SJCRH30 (cell line): ENCODE measurements at places on chromosomes 11 and 22. TPM values are rescaled to one million over a fixed set of nuclear protein-coding genes. Genes with fewer than 3 reads are reported as not detected.

Gene MPST
- 58.7 and 59.8 TPM in 2 replicates for total RNA-seq

DNA sequence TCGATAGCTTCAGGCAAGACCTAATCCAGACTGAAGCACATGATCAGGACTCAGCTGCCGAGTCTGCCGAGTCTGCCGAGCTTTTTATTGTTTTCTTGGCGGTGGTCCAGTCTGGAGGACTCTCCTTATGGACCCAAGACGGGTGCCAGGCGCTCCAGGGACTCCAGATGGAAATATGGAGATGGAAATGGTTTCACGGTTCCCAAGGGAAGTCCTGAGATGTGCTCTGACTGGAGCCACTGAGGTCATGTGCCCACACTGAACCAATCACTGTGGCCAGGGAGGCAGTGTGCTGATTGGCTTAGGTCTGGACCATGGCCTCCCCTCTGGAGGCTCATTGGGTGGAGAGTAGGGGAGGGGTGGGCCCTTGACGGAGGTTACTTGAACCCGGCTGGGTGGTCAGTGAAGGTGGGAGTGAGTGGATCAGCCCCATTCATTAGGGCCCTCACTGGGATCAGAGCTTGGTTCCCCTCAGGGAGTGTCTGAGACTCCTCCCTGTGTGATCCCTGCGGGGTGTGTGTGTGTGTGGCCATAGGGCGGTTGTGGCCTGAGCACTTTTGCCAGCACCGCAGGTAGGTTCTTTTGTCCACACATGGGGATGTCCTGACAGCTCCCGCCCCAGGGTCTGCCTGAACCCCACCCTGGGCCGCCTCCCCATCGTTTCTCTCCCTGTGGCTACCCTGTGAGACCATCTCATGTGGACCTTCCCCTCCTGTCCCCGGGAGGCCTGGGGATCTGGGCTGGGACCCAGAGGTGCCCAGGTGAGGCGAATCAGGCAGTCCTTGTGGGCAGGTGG lies 14.0 kb downstream of the RPS6KA4 start:
- peak; percentile 96 for DNase-seq

- no peak for DNase-seq
Observed at GRCh38 chr22:30015229-30015797, 65.0 kb upstream of the HORMAD2 start.

GRCh38 chr22:43110927-43111623 lies 525 bp downstream of the BIK start:
- no peak for DNase-seq

DNA sequence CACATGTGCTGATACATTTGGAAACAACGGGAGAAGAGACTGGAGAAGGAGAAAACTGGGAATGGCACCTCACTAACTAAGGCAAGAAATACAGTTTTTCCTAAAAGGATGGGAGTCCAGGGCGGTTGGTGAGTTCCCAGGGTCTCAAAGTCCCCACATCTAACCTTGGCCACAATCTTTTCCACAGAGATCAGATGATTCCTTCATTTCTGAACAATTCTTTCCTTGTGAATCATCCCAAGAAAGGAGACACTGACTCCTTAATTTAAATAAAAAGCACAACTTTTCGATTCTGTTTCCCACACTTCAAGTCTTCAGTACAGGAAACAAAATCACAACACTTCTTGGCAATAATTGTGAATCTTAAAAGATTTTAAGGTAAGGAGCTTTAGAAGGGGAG lies 384.7 kb downstream of the DCDC1 start:
- no peak for DNase-seq

Gene C1QTNF4
- total RNA-seq = not detected in 2 replicates

DNA sequence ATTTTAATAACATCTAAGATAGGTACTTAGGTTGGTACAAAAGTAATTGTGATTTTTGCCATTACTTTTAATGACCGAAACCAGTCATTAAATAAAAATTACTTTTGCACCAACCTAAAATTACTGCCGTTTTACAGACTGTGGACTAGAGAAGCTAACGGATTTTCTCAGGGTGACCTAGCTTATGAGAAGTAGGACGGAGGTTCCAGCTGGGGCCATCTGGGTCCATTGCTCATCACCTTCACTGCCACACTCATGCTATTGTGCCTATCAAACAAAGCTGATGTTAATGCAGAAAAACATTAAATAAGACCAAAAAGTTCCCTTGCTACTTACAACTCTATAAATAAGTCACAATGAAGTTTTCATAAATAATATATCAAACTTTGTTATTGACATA lies 38.9 kb downstream of the GRIA4 start:
- no peak for DNase-seq

Gene ELMOD1
- 16.9 and 19.5 TPM in 2 replicates for total RNA-seq

GRCh38 chr22:49244466-49245420 lies 582.9 kb downstream of the BRD1 start:
- DNase-seq = peak; percentile 1

Gene HORMAD2
- not detected in 2 replicates for total RNA-seq

- no peak for DNase-seq
Observed at GRCh38 chr22:40567626-40568328, 68.7 kb downstream of the MRTFA start.

DNA sequence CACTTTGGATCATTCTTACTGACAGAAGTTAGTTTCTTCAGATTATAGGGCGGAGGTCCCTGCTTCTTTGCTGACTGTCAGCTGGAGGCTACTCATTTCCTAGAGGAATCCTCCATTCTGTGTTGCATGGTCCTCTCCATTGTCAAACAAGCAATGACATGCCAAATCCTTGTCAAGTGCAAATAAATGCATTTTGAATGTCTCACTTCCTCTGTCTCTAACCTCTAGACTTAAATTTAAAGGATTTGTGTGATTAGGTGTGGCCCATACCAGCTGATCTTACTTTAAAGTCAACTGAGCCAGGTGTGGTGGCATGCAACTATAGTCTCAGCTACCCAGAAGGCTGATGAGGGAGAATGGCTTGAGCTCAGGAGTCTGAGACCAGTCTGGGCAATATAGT lies 458.4 kb upstream of the CCDC179 start:
- DNase-seq = no peak

- DNase-seq = no peak
Observed at GRCh38 chr11:126186025-126186698, 25.3 kb downstream of the RPUSD4 start.

Gene TSSK2
- total RNA-seq = not detected in 2 replicates
